ENCODE measurements at places on chromosomes 16 and 17.

GRCh38 chr17:4539576-4540223 is 15.5 kb downstream of the MYBBP1A start:
- DNase-seq, result no peak

GRCh38 chr17:56599088-56599487 is 5.6 kb downstream of the NOG start:
- DNase-seq, result no peak

DNA sequence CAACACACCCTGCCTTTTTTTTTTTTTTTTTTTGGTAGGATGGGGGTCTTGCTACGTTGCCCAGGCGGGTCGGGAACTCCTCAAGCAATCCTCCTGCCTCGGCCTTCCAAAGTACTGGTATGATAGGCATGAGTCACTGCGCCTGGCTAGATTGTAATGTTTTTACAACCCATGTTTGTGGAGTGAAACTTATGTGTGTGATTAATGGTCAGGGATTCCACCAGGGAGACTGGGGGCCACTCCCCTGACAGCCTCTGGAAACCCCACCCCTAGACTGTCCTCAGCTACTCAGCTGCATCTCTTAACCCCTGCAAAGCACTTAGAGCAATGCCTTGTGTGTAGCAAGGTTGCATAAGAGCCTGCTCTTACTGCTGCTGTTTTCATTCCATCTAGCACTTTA is 220.5 kb downstream of the PARN start:
- peak; percentile 98 for DNase-seq

DNA sequence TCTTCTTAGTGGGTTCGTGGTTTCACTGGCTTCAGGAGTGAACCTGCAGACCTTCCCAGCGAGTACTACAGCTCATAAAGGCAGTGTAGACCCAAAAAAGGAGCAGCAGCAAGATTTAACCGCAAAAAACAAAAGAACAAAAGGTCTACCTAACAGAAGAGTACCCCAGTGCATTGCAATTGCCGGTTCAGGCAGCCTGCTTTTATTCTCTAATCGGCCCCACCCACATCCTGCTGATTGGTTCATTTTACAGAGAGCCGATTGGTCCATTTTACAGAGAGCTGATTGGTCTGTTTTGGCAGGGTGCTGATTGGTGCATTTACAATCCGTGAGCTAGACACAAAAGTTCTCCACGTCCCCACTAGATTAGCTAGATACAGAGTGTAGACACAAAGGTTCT is 2.0 kb upstream of the ARRB2 start:
- peak; percentile 11 for DNase-seq

- DNase-seq, result no peak
These were observed 166.6 kb upstream of the CIBAR2 start for GRCh38 chr16:85278839-85279238.

- no peak for DNase-seq
These were observed 33.6 kb upstream of the CPPED1 start for GRCh38 chr16:12837291-12837690.

DNA sequence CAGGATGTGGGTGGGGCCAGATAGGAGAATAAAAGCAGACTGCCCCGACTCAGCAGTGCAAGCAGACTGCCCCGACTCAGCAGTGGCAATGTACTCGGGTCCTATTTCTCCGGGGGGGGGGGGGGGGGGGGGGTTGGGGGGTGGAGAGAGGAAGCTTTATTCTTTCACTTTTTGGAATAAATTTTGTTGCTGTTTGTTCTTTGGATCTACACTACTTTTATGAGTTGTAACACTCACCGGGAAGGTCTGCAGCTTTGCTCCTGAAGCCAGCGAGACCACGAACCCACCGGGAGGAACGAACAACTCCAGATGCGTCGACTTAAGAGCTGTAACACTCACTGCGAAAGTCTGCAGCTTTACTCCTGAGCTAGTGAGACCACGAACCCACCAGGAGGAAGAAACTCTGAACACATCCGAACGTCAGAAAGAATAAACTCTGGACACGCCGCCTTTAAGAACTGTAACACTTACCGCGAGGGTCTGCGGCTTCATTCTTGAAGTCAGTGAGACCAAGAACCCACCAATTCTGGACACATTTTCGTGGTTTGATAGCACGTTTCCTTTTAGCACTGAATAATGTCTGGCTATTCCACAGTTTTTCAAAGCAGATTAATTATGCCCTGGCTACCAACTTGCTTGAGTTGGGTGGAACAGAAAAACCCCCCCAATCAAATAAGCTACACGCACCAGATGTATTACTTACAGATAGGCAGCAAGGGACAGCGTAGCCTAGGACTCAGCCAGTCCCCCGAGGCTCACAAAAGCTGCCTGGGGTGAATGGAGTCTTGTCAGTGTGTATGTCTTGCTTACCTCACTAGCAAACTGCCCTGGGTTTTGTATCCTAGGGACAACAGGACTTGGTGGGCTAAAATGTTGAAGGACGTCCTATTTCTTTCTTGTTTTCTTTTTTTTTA is 11.9 kb downstream of the FZD2 start:
- peak; percentile 79 for DNase-seq

DNA sequence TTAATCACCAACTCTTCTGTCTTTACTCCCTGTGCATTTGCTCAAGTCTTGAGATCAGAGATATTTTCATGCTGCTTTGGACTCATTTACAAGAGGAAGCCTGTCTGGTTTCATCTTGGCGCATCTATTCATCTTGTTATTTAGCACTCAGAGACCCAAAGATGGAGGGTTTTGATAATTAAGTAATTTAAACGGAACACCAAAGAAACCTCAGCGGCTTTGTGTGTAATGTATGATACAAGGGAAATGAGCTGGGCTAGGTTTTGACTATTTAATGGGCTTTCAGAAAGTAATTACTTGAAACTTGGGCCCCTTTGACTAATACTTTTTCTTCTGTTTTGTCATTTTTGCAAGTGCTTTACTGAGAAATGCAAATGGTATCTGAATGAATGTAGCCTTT is 66.2 kb upstream of the CACNG3 start:
- no peak for DNase-seq

DNA sequence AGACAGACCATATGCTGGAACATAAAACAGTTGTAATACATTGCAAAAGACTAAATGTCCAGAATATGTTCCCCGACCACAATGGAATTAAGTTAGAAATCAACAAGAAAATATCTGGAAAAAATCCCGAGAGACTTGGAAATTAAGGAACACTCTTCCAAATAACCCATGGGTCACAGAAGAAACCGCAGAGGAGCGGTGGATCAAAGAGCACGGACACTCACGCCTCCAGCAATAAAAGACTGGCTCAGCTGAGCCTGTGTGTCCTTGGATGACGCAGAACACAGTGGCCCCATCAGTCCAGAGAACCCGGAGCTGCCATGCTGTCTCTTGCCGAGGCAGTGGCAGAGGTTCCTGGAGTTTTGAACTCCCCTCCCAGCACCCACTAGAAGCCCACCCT is 30.9 kb upstream of the FOXF1 start:
- DNase-seq, result no peak

GRCh38 chr17:18920911-18921441 is 31.0 kb upstream of the SLC5A10 start:
- peak; percentile 21 for DNase-seq

- no peak for DNase-seq
These were observed 192.6 kb downstream of the PARN start for GRCh38 chr16:14437426-14437825.

- no peak for DNase-seq
These were observed 17.1 kb downstream of the FTO start for GRCh38 chr16:53721017-53721416.

DNA sequence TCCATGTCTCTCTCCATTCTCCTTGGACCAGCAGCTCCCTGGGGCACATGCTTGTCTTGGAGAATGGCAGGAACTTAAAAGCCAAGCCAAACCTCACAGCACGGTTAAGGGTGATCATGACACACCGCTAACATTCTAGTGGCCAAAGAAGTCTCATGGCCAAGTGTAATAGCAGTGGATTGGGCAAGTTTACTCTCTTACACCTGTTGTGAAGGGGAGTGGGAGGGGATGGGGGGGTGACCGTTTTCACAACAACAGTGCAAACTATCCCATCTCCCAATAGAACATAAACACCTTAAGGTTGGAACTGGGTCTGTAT is 37.7 kb upstream of the MEOX1 start:
- DNase-seq, result no peak

- DNase-seq, result no peak
These were observed 9.1 kb downstream of the TIMP2 start for GRCh38 chr17:78915872-78916632.

GRCh38 chr16:70331588-70332358 is 14.9 kb upstream of the DDX19A start:
- peak; percentile 10 for DNase-seq

- DNase-seq, result no peak
These were observed 441 bp downstream of the CMTM4 start for GRCh38 chr16:66695935-66696668.

DNA sequence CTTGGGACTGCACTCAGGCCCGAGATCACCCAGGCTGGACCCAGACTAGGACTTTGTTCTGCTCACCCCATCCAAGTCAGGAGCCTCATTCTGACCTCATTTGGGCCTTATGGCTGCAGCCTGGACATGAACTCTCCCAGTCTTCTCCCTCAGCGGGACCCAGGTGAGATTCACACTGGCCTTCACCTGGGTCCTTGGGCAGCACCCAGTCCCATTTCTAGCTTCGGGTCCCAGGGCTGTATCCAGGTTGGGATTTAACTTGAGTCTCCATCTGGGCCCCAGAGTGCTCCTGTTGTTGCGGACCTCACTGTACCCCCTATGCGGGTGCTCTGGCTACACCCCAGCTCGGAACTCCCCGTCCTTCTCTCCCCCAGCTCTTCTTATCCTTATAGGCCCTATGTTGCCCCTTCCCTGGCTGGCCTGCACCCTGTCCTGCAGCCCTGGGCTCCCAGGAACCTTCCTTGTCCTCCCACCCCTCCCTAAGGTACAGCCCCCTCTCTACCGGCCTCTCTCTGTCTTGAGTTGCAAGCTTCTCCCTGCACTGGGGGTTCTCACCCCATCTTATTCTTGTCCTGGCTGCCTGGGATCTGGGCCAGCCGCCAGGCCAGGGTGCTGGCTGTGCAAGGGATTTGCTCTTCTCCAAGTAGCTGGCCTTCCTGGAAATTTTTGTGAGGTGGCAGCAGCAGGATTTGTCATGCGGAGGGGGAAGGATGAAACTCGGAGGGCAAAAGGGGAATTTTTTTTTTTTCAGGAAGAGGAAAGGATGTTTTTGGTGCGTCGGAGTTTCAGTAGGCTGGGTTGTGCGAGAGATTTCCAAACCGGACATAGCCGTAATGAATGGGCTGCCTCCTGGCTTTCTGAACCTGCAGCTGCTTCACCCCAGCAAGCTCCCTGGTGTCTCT is 904 bp downstream of the MAP2K3 start:
- peak; percentile 50 for DNase-seq

GRCh38 chr16:47058295-47059086 is 85.0 kb upstream of the DNAJA2 start:
- peak; percentile 30 for DNase-seq

- DNase-seq, result no peak
These were observed 242.4 kb upstream of the SALL1 start for GRCh38 chr16:51393381-51394005.

GRCh38 chr16:8634991-8635736 is 13.7 kb downstream of the METTL22 start:
- DNase-seq, result peak; percentile 21
